ENCODE measurements at places on chromosomes 13 and 19. TPM values are rescaled to one million over a fixed set of nuclear protein-coding genes. Genes with fewer than 3 reads are reported as not detected.

Gene SPIB
- not detected for total RNA-seq

Gene ZNF835
- total RNA-seq: not detected

Gene KLHL26
- 0.79 TPM for total RNA-seq

Gene ASPDH
- not detected for total RNA-seq

Gene SPC24
- total RNA-seq: 31.9 TPM

Gene TSC22D1
- 130 TPM for total RNA-seq

Gene CDC42EP5
- 42.7 TPM for total RNA-seq

Gene PDE4C
- total RNA-seq: under 0.01 TPM
